ENCODE measurements at places on chromosomes 3 and 15.

GRCh38 chr15:67127965-67128364 lies 62.6 kb downstream of the SMAD3 start:
- peak; percentile 24 for DNase-seq

- peak; percentile 94 for DNase-seq
These were observed 40.8 kb downstream of the FOXP1 start for GRCh38 chr3:71542521-71543370.

- DNase-seq, result peak; percentile 88
These were observed 3.6 kb downstream of the GALNT15 start for GRCh38 chr3:16177962-16178627.

DNA sequence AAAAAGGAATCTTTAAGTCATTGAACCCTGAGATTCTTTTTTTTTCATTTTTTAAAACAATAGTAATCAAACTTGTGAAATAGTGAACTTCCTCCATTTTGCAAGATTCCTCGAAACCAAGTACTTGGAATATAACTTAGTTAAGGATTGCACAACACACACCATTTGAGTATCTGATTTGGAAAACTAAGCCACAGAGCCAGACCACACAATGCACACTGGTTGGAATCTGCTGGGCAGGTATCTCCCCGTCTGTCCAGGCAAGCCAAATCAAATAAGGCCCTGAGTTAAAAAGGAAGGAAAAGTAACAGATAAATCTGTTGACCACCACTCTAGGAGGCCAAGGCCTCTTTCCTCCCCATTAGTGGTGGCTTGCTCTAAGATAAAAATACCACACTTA lies 177.5 kb upstream of the ICE2 start:
- no peak for DNase-seq

DNA sequence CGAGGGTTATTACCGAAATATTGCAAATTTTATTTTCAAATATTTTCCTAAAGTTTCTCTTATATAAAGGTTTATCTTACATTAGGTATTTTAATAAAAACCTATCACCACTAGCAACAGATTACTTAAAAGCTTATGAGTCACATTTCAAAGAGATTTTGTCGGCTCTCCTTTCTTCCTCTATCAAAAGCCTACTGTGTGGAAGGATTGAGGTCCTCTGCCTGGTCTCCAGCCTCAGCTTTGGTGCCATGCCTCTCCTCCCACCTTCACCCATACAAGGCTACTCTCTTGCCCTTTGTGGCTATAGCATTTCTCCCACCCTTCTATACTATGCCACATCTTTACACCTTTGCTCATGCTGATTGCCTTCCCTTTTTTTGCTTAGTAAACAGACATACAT lies 199.3 kb downstream of the TNIK start:
- DNase-seq, result no peak

DNA sequence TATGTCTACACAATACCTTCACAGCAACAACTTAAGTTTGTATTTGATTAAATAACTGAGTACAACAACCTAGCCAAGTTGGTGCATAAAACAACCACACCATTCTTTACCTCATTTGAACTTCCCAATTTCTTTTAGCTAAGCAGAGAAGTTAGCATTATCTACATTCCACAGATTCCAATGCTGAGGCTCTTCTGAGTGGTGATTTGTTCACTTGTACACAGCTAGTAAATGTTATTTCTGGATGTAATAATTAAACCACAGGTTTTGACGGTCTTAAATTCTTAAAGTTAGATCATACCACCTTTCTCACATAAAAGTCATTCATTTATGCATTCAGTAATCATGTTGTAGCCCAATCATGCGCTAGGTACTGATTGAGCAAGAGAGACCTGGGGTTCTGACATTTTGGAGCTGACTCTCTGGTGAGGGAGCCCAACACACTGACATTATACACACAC lies 102.5 kb downstream of the SST start:
- no peak for DNase-seq

Measured in right hindlimb (tissue), 1 donor.